Activated effector memory CD4-positive, alpha-beta T cell treated with anti-CD3 and anti-CD28 coated beads, Interleukin-2, amount 50 U/mL, for 16 hours (primary cell): ENCODE measurements at places on chromosomes 3 and 15.

DNA sequence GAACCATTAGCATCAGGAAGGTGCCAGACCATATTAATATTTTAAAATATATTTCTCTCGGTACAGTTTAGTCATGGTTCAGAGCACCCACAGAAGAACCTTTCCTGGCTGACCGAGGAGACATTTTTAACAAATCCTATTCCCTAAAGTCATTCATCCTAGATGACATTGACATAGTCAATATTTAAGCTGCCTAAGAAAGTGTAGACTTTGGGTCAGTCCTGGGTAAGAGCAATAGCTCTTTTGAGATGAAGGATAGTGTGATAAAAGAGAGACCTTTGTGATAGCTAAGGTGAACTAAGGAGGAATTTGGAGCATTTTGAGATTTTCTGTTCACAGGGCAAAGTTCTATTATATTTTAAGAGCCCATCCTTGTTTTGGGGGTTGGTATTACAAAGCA lies 47.5 kb downstream of the ZNF609 start:
- DNase-seq, result no peak

GRCh38 chr15:39499042-39499441 lies 81.8 kb upstream of the THBS1 start:
- DNase-seq, result no peak

DNA sequence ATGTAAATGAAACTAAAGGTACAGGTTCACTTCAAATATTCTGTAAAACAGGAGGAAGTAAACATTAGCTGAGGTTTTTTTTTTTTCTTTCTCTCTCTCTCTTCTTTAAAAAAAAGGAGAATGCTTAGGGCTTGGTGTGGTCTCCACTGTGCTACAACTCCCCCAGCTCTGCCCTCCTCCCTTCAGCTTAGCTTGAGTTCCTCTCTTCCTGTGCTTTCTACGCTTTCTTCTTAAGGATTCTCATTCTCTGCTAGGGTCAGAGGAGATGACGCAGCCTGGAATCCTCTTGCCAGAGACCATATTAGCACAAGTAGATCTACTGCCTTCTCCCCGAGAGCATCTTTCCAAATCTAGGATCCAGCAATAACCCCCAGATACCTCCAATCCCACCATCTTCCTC lies 69.1 kb upstream of the SNRK start:
- no peak for DNase-seq

DNA sequence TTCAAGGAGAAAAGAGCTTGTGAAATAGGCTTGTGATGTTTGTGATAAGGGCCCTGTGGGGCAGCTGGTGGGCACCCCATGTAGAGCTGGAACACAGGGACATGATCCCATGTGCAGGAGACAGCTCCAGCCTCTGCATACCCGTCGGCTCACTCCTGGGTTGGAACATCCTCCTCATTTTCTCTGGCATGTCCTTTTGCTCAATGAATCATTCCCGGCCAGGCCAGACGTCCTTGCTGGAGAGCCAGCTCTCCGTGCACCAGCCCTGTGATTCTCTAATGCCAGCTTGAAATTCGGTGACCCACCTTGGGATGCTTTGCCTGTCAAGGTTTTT lies 77.3 kb downstream of the SMAD3 start:
- DNase-seq, result no peak

DNA sequence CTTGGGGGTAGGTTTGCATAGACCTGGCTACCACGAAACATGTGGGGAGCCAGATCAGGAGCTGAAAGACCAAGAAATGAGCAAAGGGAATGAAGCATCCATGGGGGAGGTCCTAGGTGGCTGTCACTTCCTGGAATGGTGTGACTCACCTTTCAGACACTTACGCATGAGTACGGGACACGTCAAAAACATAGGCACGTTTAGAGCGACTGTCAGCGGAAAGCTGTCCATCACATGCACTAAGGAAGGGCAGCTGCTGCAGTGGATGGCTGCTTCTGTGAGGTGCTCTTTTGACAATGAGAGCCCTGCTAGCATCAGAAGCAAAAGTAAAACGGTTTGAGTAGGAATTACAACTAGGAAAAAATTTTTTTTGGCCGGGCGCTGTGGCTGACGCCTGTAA lies 244.6 kb upstream of the CCDC54 start:
- no peak for DNase-seq

DNA sequence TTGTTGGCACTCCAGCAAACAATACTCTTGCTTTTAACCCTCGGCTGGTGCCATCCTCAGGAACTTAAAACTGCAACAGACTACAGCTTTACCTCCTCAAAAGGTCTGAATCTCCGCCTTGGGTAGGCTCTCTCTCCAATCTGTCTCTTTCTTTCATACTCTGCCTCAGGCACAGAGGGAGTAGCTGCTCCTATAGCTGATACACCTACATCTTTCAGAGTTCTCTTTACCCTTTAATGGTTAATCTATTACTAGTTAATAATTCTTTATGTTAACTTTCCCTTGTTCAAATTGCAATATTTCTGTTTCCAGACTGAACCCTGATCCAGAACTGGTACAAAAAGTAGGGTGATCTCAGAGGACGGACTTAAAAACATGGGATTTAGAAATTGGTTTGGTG lies 66.2 kb downstream of the MAP4 start:
- no peak for DNase-seq

- no peak for DNase-seq
These were observed 129.0 kb downstream of the RPL22L1 start for GRCh38 chr3:170740726-170741591.

- DNase-seq, result no peak
These were observed 139.1 kb downstream of the RTP4 start for GRCh38 chr3:187507266-187507665.

GRCh38 chr3:12308517-12308916 lies 19.6 kb downstream of the PPARG start:
- DNase-seq, result no peak

DNA sequence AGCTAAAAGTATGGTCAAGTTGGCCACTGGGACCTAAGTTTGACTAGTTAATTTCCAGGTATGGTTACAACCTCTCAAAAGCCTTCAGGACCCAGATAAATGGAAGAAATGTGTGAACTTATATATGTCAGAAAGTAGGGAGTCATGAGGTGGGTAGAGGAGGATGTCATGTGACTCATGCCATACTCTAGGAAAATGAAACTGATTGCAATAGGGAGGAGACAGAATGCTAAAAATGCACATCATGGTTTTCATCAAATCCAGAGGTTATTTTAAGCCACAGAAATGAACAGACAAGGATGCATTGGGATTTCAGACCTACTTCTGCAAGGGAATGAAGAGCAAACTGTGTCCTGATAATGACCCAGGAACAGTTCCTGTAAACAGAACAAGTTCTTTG lies 310.0 kb downstream of the EDEM1 start:
- no peak for DNase-seq
